ENCODE measurements at places on chromosomes 3 and 15.

GRCh38 chr3:39137991-39138803, 15.2 kb downstream of the CSRNP1 start:
- no peak for DNase-seq

DNA sequence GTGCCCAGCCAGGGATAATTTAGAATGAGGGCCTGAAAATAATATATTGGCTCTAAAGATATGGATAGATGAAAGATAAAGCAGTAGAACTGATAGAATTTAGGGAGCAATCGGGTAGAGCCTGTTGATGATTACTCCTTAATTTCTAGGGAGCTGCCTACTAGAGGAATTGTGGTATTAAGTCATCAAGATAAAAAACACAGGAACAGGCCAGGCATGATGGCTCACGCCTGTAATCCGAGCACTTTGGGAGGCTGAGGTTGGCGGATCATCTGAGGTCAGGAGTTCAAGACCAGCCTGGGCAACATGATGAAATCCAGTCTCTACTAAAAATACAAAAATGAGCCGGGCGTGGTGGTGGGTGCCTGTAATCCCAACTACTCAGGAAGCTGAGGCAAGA, 130.4 kb downstream of the PCCB start:
- DNase-seq, result no peak

DNA sequence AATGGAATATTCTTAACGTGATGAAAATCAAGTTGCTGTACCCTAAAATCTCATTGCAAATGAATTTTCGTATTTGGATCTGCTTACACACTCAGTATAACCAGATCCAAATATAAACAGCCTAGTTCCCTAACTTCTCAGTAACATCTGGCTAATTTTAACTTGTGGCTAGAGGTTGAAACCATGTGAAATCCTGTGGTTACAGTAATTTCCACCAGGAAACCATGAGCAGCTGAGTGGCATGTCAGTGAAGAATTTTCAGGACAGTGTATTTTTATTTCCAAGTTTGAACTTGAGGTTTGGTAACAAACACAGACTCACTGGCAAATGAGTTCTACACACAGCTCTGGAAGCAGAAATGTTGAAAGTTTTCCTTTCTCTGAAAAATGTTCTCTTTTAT, 754.1 kb downstream of the NR2F2 start:
- DNase-seq, result no peak

- no peak for DNase-seq
These were observed 116.3 kb downstream of the KCNAB1 start for GRCh38 chr3:156236556-156237260.

DNA sequence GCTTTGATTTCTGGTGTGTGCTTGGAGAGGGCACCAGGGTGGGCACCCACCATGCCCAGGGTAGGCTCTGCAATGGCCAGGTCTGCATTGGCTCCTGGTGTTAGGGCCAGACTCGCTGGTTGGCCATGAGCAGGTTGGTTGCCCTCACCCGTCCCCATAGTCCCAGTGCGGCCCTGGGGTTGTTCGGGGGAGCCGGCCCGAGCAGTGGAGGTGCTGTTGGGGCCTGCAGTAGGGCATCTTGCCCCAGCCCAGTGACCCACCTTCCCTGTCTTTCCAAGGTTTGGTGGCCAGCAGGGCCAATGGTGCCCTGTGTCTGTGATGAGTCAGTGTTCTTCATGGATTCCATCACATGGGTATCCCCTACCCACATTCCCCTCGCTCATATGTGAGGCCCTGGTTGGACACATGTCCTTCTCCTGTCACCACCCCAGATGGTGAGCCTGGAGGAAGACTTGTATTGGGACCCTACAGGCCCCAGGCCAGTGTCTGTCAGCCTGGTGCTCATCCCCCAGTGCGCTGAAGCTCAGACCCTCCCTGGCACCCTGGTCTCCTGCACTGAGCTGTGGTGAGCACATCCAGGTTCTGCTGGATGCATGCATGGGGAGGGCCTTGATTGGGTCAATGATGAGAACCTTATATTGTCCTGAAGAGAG, 190.1 kb downstream of the UBE3A start:
- no peak for DNase-seq

DNA sequence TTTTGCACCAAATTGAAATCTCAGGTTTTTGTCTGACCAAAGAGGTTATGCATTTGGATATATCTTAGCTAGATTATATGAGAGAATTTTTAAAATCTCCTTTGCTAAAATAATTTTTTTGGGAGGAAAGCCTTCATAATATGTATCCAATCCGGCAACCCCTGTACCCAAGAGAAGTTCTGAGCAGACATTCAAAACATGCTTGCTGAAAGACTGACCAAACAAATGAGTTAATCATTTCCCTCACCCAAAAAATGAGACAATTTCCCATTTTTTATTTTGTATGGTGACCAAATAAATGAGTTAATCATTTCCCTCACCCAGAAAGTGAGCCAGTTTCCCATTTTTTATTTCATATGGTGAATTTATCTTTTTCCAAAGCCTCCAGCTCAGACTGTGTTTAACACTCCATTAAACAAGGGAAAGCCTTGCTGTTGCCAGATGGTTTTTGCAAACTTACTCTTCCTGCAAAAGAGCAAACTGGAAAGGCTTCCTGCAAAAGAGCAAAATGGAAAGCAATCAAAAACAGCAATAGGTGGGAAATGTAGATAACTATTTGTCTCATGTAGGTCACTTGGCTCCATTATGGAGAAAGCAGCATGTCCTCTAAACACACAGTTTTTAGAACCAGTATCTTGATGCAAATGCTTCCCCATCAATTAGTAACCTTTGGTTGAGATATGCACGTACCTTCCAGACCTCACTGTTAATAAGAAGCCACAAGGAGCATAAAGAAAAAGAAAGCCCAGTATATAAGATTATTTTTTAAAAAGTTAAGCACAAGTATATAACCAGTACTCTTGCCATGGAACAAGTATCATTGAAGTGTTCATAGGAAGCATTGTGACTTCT, 78.4 kb upstream of the OSTN start:
- no peak for DNase-seq

GRCh38 chr3:102006812-102007485, 157.6 kb downstream of the NFKBIZ start:
- DNase-seq, result no peak

DNA sequence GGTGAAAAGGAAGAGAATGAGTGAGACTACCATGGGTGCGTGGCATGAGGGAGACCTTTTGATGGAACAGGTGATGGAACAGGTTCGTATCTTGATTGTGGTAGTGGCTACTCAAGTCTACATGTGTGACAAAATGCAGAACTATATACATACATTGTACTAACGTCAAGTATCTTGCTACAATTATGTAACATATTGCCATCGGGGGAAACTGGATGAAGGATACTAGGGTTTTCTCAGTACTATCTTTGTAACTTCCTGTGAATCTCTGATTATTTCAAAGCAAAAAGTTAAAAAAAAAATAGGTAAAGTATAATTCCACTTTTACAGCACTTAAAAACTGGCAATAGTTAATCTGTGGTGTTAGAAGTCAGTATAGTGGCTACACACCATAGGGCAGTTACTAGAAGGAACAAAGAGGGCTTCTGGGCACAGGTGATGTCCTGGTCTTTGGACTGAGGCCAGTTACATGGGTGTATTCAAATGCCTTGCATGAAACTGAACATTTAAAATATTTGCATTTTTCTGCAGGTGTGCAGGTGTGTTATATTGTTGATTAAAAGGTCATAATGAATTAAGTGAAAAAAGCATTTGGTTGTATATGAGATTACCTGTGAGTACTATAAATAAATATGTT, 61.4 kb downstream of the LRRK1 start:
- no peak for DNase-seq

DNA sequence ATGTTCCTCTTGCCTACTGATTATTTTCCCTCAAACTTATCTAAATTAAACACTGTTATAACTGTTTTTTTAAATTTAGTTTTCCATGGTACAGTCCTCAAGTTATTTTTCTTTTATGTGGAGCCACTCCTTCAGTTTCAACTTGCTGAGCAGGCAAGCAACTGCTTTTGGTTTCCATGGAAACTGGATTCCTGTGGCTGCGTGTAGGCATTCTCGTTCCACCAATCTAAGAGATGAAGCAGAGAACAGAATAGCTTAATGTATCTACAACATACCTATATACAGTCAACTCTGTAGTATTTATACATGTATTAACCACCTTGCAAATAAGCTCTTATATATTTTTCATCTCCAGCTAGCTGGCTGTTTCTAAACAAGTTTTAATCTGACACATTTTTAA, 25.8 kb upstream of the ANXA2 start:
- DNase-seq, result no peak

- DNase-seq, result no peak
These were observed 80.9 kb upstream of the PRTG start for GRCh38 chr15:55823699-55824340.

DNA sequence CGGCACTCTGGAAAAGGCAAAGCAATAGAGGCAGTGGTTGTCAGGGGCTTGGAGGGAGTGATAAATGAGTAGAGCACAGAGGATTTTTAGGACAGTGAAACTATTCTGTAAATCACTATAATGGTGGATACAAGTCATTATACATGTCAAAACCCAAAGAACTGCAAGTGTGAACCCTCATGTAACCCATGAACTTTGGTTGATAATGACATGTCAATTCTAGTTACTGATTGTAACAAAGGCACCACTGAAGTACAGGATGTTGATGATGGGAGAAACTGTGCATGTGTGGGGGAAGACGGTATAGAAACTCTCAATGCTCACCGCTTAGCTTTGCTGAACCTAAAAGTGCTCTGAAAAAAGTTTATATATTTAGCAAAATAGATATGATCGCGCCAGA, 36.0 kb downstream of the BTLA start:
- DNase-seq, result no peak

DNA sequence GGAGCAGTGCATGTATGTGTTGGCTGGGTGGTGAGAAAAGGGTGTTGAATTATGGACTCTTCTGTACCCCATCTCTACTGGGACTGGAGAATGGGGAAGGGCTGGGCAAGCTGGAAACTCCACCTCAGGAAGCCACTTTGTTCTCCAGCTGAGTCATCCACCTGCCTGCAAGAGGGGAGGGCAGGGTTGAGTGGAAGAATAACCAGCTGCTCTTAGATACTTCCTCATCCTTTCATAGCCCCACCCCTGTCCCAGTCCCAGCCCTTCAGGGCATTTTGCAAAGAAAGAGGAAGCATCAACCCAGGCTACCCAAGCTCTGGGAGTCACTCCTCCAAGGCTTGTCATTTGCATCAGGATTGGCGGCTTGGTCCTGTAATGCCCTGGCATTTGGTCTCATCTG, 33.1 kb downstream of the RAB11A start:
- DNase-seq, result no peak

DNA sequence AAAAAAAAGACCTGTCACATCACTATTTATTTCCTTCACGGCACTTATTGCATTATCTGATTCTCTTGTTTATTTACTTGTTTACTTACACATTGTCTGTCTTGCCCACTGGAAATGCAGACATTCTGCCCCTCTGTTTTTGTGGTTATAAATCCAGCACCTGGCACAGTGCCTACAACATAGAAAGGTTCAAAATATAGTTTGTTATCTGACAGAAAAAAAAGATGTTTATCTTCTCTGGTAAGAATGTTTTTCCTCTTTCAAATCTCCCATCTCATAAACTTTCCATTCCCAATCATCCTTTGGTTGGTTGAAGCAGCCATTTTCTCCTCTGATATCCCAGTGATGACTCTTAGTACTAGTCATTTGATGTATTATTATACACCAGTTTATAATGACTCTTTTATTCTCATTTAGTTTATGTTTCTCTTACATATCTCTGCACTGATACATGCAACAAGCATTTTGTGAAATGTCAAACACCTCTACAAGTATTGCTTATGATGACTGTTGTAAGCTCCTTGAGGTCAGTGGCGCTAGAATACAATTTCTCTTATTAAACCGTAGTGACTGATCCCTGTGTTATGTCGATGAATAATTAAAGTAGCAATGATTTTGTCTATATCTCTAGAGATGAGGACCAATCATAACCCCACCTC, 398.4 kb upstream of the TBL1XR1 start:
- no peak for DNase-seq

GRCh38 chr3:56955492-56956111, 104.9 kb upstream of the SPATA12 start:
- DNase-seq, result no peak

GRCh38 chr15:89486726-89487050, 9.7 kb downstream of the RHCG start:
- DNase-seq, result no peak

DNA sequence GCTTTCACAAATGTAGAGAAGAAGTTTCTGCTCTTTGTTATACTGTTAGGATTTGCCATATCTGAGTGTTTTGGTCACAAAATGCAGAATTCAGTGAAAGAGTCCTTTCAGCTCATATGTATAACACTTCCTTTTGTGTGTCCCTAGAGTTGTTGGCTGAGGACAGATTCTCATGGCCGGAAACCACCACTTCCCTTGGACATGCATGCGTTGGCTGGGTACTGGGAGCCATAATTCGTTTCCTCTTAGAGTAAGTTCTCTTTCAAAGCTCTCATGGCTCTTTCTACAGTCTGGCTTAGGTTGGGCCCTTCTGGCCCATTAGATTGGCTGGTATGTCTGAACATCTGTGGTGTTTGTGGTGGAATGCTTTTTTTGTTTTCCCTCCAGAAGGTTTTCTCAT, 298.5 kb downstream of the DIPK2A start:
- no peak for DNase-seq

DNA sequence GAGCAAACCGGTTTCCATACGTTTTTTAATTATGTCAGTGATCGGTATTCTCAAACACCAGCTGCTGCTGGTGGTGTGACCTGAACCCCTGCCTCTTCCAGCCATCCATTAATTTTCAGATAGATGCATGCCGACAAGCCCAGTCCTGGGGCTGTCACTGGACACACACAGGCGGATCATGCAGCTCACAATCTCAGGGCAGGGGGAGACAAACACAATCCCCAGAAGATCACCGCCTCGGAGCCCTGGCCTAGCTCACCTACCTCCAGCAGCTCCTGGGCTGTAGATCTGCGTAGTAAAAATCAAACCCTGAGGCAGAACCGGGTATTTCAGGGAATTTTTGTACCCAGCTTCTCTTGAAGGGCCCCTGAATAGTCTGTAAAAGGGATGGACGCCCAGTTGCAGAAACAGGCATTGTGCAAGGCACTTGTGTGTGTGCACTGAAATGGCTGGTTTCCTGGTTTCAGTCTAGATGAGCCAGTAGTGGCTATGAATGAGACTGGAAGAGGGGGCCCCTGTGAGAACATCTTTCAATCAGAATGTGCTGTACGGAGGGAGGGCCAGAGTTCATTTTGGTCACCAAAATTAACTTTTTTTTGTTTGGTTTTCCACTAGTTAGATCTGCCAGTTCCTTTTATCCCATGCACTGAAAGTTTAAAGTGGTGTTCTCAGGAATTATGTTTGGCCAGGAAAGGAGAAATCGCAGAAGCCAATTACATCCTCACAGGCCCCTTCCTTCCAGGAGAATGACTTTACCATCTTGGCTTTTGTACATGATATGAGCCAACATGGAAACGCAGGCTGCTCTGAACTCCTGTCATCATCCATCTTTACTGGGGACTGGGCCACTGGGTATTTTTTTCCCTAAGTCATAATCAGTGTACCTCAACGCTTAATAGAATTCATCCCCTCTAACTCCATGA, 55.0 kb upstream of the RPL32 start:
- no peak for DNase-seq

- no peak for DNase-seq
These were observed 285.4 kb downstream of the ZBTB20 start for GRCh38 chr3:114861666-114862065.

GRCh38 chr3:134057654-134058110, 28.0 kb upstream of the SLCO2A1 start:
- no peak for DNase-seq
